ENCODE measurements at places on chromosomes 5 and 9.

- no peak for DNase-seq
Measured at GRCh38 chr5:96752341-96753016, 55.3 kb downstream of the ERAP1 start.

DNA sequence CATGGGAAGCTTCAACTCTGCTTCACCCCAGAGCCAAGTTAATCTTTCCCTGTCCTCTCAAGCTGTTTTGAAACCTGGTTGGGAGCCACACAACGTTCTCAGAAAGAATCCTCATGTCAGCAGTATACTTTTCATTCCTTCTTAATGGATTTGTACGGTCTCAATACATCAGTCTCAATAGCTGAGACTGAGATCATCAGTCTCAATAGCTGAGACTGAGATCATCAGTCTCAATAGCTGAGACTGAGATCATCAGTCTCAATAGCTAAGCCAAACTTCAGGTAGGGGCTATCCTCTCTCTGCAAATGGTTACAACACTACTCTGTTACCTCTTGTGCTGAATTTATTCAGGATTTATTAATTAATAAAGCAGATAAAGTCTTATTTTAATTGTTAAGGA is 1317.4 kb upstream of the CDH9 start:
- no peak for DNase-seq

DNA sequence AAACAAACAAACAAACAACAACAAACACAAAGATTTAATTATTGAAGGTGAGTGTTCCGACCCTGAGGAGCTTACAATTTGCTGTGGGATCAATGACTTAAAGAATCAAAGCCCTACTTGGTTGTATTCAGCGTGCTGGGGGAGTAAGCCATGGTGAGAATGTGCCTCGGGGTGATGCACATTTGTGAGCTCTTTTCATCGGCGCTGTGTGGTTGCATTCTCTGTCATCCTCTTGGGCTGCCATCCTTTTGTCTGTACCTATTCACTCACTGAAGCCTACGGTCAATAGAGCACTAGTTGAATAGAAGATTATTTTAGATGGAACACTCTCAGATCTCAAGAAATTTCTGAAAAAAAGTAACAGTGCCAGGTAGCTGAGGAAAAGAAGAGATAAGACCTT is 203.9 kb downstream of the CTNND2 start:
- DNase-seq: no peak

- no peak for DNase-seq
Measured at GRCh38 chr9:22116758-22117157, 107.7 kb upstream of the CDKN2B start.

DNA sequence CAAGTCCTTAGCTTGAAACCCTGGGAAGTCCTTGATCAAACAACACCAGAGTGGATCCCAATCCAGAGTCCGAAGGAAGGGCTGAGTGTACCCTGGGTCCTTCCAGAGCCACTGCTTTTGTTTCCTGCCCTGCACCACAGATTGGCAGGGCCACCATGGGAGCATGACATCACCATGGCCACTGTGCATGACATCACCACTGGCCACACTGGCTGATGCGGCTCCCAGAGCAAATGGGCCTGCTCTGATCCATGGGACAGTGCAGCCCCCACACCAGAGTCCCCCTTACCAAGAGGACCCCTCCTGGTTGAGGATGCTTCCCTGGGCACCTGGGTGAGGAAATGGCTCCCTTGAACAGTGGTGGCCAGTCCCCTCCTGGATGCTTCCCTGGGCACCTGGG is 9.9 kb downstream of the SLC6A3 start:
- DNase-seq: no peak

DNA sequence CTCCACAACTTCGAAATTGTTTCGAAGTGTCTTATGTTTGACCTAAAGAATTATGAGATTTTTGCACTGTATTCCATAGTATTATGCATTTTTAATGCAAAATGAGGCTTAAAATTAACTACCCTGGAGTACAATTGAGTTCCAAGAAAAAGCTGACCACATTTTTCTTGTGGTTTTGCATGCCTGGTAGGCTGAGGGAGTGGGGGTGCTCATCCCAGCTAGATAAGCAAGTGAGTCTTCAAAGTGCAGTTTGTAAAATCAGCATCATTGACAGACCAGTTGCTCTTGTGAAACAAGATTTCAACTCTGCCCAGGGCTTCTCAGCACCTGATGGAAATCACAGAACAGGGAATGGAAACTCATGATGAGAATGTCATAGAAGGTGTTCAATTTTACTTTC is 17.0 kb upstream of the NDUFS4 start:
- no peak for DNase-seq

DNA sequence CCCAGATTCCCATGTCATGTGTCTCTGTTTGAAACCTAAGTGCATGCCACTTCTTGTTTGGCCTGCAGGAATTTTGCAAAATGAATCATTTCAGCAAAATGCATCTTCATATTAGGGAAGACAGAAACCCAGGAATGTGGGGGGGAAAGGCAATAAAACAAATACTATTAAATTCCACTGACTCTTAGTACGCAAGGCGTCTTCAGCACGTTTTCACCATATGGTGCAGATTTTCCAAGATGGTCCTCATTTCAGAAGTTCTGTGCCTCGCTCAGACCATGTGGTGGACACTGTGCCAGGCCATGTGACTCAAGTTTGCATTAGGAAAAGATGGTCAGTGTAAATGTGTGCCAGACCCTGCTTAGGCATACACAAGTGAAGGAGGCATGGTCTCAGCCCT is 184.0 kb downstream of the ACTL7B start:
- DNase-seq: no peak

DNA sequence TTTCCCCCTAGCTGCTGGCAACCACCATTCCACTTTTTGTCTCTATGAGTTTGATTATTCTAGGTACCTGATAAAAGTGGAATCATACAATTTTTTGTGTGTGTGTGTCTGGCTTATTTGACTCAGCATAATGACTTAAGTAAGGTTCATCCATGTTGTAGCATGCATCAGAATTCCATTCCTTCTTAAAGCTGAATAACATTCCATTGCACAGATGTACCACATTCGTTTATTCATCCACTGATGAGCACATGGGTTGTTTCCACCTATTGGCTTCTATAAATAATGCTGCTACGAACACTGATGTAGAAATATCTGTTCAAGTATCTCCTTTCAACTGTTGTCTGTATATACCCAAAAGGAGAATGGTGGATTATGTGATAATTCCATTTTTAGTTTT is 33.7 kb downstream of the AP3B1 start:
- DNase-seq: no peak

DNA sequence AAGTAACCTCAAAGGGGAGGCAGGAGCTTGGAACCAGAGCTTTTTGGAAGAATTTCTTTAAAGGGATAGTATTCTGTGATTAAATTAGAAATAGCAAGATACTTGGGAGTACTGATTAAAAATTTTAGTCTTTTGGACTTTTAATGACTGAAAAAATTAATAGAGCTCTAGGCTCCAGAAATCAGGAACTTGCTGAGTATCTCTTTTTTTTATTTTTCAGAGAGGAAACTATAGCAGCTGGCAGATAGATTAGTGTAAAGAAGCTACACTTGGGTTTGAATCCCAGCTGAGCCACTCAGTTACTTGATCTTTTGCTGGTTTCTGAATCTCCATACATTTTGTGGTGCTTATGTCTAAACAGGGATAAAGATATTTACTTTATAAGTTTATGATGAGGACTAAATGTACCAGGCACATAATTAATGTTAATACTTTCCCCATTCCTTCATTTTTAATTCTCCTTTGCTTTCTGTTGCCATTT is 94.2 kb upstream of the TNC start:
- DNase-seq: no peak

DNA sequence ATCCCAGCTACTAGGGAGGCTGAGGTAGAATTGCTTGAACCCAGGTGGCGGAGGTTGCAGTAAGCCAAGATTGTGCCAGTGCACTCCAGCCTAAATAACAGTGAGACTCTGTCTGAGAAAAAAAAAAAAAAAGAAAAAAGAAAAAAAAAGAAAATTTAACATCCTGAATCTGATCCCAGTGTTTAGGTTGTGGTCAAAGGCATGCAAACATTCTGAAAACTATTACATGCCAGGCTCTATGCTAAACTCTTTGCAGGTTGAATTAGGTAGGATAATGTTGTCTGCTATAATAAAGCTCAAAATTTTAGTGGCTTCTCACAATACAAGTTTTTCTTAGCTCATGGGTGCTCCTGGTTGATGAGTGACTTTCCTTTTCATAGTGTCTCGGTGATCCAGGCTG is 367.4 kb downstream of the PSAT1 start:
- DNase-seq: no peak

- no peak for DNase-seq
Measured at GRCh38 chr9:136177224-136177623, 27.7 kb downstream of the LHX3 start.

DNA sequence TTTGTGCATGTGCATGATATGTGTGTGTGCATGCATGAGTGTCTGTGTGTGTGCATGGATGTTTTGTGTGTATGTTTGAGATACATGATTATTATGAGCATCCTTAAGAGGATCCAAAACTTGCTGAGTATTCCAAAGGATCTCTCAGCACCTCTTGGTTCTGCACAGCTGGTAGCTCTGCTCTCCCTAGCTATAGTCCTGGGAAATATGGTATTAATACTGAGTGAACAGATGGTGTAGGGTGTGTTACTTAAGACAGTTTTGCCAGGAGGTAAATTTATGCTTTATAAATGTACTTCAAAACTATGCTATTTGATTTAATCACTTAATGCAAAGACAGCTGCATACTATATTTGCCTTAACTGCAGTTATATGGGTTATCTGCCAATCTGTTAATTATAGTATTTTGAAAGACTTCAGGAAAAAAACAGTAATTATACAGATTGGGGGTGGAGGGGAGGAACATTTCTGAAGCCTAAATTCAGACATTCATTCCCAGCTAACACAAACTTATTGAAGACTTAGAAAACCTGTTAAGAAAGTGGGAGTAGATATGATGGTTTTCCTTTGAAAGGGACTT is 215.5 kb downstream of the MPDZ start:
- DNase-seq: no peak

- DNase-seq: no peak
Measured at GRCh38 chr5:81164936-81165335, 68.2 kb upstream of the CKMT2 start.

DNA sequence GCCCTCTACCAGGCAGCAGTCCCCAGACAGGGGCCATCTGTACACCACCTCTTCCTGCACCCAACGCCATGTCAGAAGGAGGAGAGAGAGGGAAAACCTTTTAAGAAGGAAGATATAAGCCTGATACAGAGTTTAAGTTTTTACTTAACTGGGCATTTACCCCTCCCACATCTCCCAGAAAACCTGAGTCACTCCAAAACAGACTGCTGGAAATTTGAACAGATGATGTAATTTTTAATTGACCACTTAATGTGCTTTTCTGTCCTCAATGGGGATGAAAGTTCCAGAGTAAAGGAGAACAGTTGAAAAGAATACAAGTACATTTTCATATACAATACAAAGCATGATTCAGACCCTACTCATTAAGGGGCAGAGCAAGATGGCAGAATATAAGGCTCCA is 63.9 kb downstream of the TTC39B start:
- no peak for DNase-seq

- DNase-seq: no peak
Measured at GRCh38 chr5:72523960-72524582, 16.9 kb upstream of the ZNF366 start.

DNA sequence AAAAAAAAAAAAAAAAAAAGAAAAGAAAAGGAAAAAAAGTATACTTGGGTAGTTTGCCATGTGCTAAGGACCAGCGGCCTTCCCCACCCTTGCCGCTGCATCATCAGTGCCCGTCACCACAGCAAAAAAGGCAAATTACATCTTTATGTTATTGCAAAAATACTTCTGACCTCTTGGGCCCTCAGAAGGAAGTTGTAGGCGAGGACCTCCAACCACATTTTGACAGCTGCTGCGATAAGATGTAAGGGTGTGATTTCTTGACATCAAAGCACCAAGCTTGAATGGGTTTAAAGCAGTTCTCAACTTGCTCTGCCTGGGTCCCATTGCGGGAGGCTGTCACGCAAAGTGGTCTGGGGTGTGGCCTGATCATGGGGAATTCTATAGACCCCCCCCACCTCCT is 39.2 kb downstream of the DMRT1 start:
- no peak for DNase-seq

DNA sequence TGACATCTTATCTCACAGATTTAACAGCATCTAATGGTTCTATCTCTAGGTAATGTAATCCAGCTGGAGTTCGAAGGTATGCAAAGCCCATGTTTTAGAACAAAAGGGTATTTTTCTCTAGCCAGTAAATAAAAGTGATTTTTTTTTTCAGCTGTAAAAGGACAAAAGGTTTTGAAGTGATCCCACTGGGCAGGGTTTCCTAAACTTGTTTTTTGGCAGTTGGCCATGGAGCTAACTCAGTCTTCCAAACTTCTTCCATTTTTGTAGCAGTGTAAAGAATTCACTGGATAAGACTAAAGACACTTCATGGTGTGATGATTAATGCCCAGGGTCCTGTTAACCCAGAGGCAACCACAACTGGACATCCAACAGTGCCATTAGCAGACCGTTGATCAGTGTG is 63.8 kb downstream of the TMEM252 start:
- no peak for DNase-seq

GRCh38 chr9:109907400-109907799 is 127.4 kb downstream of the PALM2AKAP2 start:
- DNase-seq: no peak

DNA sequence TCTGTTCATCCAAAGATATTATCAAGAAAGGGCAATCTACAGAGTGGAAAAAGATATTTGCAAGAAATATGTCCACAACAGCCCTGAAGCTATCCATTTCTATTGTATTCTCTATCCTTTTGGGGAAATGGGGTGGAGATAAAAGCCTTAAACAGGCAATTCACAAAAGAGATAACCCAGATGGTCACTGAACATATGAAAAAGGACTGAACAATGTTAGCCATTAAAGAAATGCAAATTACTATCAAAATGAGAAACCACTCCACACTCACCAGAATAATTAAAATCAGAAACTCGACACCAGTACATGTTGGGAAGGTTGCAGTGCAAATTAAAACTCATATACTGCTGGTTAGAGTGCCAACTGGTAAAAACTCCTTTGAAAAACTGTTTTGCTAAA is 955.2 kb upstream of the DMAC1 start:
- DNase-seq: no peak

- no peak for DNase-seq
Measured at GRCh38 chr5:64883912-64884311, 115.2 kb downstream of the CWC27 start.

- no peak for DNase-seq
Measured at GRCh38 chr5:110517396-110517795, 209.1 kb downstream of the TMEM232 start.

- no peak for DNase-seq
Measured at GRCh38 chr5:74798977-74799911, 32.2 kb downstream of the NSA2 start.

GRCh38 chr5:159804121-159804520 is 112.2 kb upstream of the ADRA1B start:
- DNase-seq: no peak

GRCh38 chr5:54455413-54456157 is at the start of gene HSPB3:
TSS of gene HSPB3 (plus strand) at chr5:54455699. CDS start at chr5:54455790, 91 bp downstream.
- no peak for DNase-seq

DNA sequence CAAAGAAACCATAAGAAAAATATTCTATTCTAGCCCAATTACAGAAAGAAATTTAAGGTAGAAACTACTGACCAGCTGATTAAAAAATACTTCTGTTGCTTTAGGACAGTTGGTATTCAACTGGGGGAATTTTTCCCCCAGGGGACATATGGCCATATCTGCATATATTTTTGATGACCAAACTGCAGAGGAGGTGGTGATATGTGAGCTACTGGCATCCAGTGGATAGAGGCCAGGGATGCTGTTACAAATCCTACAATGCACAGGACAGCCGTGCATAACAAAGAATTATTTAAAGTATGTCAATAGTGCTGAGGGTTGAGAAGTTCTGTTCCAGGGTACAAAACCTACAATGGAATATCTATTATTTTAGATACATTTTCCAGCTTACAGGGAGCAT is 24.0 kb downstream of the ZFR start:
- no peak for DNase-seq
